ENCODE measurements at places on chromosomes 12 and 14.

- no peak for DNase-seq
Observed at GRCh38 chr12:32265951-32266350, 133.4 kb upstream of the FGD4 start.

GRCh38 chr14:98997526-98998205 is 274.3 kb downstream of the BCL11B start:
- DNase-seq = no peak

DNA sequence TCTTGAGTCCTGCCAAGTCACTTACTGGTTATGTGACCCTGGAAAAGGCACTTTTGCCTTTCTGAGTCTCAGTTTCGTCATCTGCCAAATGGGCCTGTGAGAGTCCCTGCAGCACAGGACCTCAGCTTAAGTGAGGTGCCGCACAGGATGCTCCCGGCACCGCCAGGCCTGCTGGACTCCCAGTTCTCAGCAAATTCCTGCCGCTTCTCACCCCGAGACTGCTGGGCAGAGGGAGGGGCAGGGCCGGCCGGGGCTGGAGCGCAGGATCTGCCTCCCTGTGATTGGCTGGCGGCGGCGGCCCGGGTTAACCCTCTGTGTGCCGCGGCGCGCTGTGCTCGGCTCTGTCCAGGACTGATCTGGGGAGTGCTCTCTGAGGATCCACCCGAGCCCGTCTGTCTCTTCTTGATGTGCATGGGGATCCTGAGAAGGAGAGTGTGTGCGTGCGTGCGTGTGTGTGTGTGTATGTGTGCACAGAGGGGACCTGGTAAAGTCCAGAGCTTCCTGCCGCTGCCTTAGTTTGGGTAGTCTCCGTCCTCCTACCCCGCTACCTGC is 8.6 kb downstream of the SETD1B start:
- DNase-seq = no peak

DNA sequence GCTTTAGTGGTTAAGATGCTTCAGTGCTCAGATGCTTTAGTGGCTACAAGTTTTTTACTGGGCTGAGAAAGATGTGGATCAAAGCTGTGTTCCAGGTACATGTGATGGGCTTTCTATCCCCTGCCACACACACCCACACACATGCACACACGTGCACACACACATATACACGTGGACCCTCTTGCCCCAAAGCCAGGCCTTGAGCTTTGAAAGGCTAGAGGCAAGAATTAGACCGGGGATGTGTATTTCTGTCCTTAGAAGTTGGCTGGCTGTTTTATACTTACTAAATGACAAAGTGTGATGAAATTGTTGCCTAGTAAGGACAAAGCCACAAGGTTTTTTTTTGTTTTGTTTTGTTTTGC is 376.5 kb downstream of the C12orf75 start:
- no peak for DNase-seq

GRCh38 chr12:5172886-5173285 is 129.2 kb downstream of the KCNA5 start:
- no peak for DNase-seq

- no peak for DNase-seq
Observed at GRCh38 chr14:46279776-46280175, 371.8 kb downstream of the RPL10L start.

GRCh38 chr12:14213542-14213941 is 151.9 kb upstream of the ATF7IP start:
- DNase-seq = peak; percentile 2

GRCh38 chr14:44803239-44803905 is 158.4 kb downstream of the KLHL28 start:
- peak; percentile 45 for DNase-seq

DNA sequence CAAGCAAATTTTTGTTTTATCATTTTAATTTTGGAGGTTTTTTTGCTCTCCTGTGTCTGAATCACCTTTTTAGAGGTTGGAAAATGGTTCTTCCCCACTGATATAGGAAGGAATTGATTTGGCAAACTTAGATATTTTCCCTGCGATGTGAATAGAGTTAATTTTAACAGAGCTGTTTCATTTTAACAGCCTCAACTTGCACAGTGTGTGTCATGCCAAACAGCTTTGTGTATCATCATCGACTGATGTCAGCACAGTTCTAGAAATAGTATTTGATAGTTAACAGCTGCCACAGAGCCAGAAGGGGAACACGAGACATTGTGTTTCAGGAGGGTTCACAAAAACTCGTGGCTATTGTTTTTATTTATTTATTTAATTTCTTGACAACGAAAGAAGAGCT is 243.1 kb upstream of the FOXN3 start:
- no peak for DNase-seq

DNA sequence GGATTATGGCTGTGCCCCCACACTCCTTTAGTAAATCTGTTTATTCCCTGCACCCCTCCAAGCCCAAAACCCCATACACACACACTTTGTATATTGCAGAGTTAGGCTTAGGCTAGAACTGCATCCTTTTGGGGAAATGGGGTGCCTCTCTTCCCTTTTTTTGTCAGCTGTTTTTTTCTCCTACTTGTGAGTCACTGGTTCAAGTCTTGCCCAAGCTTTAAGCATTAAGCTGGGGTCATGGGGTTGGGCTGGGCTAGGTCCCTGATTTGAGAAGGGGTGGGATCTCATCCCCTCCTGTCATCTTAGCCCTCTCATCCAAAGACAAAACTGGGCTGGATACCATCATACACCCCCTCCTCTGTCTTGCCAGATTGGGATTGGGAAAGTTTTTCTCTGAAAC is 1.6 kb downstream of the LRP1 start:
- no peak for DNase-seq

DNA sequence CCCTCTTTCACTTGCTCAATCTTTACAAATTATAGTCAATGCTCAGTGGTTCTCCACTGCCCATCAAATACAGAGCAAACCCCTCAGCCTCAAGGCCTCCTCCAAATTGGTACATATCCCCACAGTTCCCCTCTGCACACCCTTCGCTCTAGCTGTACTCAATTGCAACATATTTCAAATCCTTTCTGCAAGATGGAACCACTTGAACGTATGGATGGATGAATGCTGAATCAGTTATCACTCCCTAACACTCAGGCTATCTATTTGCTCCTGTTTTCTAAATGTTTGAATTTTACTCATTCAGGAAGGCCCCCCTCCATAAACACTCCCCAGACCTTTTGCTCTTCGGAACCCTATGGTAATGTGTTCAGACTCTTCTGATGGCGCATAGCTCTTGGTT is 24.5 kb downstream of the ATG14 start:
- DNase-seq = no peak

DNA sequence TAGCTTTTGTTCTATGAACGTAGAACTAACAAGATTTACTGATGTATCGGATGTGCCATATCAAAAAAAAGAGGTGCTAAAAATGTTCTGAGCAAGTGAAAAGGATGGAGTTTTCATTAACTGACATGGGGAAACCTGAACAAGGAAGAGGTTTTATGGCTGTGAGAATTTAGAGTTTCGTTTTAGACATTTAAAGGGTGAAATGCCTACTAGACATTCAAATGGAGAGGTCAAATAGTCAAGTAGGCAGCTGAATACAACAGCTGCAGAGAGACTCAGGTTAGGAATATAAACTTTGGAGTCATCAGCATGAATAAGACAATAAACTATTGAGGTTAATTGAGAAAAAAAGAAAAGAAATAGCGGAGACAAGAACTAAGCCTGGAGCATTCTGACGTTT is 364.9 kb upstream of the GARIN6 start:
- no peak for DNase-seq

GRCh38 chr12:32558903-32559302 is 120.2 kb upstream of the DNM1L start:
- no peak for DNase-seq

DNA sequence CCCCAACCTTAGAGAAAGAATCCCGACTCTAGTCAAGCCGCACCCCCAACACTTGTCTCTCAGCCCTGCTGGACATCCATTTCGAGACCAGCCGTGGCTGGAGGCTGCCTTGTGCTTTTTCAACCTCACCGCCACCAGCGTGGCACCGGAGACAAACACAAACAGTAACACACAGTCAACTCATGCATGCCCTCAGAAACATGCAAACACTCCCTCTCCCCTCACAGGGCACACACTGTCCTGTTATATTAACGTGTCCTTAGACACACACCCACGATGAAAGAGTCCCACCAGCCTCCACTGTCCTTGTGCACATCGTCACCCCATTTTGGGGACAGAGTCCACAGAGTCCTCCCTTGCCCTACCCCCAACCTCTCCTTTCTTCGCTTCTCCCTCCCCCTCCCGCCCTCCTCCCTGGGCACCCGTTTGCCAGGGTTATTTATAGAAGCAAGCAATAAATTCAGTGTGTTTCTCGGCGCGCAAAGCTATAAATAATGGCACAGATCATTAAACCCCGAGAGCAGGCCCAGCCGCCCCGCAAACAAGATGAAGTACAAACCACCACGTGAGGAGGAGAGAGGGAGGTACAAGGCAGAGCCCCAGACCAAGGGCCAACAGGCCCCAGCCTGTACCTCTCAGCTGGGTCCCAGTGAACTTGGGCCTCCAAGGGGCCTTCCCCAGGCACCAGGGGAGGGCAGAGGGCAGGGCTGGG is 27.9 kb downstream of the SMUG1 start:
- DNase-seq = no peak

DNA sequence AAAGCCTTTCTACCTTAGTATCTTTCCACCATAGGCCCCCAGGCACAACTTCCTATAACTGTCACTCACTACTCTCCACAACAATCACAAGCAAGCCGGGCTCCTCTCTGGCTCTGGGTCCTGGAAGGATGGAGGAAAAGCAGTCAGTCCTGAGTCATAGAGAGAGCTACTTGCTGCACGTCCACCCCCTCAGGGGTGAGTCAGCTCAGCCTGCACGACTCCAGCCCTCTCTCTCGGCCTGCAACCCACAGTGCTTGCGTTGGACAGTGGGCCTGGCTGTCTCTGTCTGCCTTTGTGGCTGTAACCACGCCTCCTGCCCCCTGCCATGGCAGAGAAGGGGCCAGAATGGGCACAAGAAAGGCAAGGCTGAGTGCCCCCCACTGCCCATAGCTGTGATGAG is 154.1 kb upstream of the FKBP4 start:
- DNase-seq = peak; percentile 81

DNA sequence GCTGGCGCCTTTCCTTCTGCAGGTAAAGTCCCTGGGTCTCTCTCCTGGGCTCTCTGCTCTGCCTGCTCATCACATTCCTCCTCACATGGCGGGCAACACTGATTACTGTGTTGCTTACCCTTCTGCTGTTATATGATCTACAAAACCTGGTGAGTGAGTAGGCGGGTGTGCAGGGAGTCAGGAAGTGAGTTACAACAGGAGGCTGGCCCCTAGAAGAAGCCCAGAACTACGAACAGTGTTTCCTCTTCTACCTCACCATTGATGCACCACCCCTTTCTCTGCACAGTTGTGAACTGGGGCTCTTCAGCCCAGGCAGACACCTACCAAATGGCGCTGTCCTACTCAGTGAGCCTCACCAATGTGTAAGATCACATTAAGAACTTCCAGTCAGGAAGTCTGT is 4.9 kb upstream of the KLHL33 start:
- DNase-seq = no peak

- DNase-seq = no peak
Observed at GRCh38 chr12:111600205-111600642, 1.1 kb upstream of the ATXN2 start.

DNA sequence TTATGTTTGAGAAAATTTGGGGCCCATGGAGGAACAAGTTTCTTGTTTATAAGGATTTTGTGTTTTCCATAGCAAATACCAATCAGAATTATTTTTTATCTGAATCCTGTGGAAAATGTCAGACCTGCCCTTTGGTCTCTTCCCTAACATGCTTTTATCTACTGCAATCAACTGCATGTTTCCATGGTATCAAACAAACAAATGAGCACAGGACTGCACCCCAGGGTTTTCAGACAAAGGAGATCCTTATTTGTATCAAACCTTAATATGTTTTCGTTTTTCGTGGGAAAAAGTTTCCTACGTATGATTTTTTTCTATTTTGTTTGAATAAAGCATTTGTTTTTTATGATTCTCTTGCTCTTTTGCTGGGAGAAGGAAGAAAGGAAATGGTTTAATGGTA is 91.1 kb downstream of the GPR135 start:
- DNase-seq = no peak

GRCh38 chr12:15230751-15231150 is 9.5 kb upstream of the RERG start:
- no peak for DNase-seq

DNA sequence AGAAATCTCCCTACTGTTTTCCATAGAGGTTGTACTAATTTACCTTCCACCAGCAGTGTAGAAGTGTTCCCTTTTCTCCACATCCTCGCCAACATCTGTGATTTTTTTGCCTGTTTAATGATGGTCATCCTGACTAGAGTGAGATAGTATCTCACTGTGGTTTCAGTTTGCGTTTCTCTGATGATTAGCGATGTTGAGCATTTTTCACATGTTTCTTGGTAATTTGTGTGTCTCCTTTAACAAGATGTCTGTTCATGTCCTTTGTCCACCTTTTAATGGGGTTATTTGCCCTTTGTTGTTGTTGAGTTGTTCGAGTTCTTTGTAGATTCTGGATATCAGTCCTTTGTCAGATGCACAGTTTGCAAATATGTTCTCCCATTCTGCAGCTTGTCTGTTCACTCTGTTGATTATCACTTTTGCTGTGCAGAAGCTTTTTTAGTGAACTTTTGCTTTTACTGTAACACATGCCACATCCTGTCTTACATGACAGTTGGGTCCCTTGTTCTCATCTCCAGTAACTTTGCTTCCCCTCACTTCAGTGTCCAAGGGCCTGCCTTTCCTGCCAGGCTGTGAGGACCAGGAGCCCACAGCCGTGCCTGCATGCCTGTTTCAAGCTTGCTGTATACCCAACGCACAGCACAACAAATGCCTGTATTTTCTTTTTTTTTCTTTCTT is 64.9 kb downstream of the SPRING1 start:
- DNase-seq = no peak

DNA sequence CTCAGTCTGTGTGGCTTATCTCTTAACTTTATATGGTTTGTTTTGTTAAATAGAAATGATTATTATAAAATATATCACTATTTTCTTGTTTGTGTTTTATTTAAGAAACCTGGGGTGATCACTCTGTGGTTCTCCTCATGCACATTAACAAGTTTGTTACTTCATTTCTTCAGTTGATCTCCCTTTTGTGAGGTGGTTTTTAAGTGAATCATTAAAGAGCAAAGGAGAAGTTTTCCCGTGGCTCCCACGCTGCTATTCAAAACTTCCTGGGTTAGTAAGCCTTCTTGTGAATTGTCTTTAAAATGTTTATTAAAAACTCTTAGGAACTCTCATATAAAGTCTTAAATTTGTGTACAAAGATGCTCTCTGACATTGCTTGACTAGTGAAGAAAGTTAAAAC is 11.8 kb downstream of the ADIPOR2 start:
- no peak for DNase-seq

DNA sequence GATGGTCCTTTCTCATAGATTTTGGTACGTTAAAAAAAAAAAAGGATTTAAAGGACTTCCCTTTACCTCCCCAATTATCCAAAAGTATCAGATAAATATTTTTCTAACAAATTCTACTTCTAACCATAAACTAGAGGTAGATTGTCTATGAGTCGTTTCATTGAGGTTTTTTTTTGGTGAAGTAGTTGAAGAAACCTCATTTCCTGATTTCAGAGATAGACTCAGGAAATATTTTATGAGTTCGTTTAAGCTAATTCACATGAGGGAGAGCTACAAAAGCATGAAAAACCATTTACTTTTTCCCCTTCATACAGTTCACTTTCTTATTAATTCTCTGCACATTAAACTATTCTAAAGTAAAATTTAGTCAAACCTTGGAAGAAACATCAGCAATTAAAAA is 112.5 kb downstream of the RALGAPA1 start:
- no peak for DNase-seq
